Stimulated activated effector memory CD8-positive, alpha-beta T cell treated with anti-CD3 and anti-CD28 coated beads, Interleukin-12 subunit alpha, Interleukin-12 subunit beta, amount 100 ng/mL, for 72 hours (primary cell): ENCODE measurements at places on chromosomes 12 and 14.
A peak's percentile ranks its signal among the peaks of the same experiment; 100 is the strongest.

DNA sequence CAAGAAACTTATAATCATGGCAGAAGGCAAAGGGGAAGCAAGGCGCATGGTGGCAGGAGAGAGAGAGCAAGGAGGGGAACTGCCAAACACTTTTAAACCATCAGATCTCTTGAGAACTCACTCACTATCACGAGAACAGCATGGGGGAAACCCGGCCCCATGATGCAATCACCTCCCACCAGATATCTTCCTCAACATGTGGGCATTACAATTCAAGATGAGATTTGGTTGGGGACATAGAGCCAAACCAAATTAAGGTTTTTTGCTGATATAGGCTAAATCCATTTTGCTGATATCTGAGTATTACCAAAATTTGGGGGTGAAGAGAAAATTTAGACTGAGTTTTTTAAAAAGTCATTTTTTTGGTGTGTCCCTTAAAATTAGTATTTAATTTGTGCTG lies 54.9 kb upstream of the TMX1 start:
- no peak for DNase-seq

DNA sequence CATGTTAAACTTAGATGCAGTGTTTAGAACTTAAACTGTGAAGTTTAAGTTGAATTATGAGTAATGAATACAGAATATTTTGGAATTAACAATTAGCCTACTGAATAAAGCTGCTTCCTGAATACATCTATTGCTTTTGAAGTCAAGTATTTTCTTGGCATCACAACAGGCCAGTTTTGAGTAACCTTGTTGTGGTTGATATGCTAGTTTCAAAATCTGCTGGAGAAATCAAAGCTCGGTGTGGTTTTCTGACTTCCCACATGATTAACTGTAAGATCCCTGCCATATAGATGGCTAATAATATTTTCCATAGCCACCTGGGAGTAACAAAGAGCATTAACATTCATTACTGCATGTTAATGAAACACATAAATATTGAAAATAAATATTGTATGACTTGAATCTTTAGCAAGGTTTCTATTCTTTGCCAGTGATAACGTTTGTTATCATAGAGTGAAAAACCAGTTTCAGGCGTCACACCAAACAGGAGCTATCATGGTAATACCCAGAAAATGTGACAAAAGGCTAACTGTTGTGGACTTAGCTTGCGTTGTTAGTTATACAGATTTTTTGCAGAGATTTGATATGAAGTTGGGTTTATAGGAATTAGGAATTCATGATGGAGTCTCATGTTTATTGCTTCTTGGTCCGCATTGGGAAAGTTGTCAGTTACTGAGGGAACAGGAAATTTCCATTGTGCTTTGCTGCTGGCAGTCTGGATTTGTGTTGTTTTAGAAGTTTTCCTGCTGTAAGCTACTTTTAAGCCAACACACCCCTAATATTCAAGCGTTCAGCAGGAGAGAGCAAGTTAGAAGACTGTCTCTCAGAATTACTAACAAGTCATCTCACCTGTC lies 32.1 kb downstream of the PPFIBP1 start:
- DNase-seq, result no peak

- no peak for DNase-seq
These were observed 200.6 kb upstream of the TBX3 start for GRCh38 chr12:114884575-114884974.

DNA sequence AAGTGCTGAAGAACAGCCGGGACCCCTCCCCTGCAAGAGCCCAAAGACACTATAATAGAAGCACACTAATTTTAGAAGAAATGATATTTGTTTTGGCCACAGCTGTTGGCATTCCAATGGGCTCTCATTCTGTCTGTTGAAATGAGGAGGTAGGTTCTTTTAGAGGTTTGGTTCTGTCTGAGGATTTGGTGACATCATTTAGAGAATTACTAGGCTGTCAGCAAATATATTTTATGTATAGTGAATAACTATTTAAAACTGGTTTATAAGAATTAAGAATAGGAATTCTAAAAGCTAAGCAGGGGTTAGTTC lies 200.7 kb upstream of the SLC38A2 start:
- no peak for DNase-seq

DNA sequence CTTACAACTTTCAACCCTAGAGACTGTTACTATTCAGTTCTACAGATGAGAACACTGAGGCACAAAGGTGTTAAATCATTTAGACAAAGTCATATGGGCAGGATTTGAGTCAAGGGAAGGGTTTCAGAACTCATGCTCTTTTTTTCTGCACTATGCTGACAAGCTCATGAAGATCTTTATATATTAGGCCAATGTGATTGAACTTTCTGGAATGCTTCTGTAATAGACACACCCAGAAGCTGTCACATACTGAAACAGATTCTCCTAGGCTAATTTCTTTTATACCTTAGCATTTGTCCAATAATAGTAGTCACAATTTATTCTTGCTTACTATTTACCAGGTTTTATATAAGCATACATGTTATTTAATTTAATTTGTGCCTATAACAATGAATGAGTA lies 164.0 kb downstream of the ALG10B start:
- DNase-seq, result no peak

DNA sequence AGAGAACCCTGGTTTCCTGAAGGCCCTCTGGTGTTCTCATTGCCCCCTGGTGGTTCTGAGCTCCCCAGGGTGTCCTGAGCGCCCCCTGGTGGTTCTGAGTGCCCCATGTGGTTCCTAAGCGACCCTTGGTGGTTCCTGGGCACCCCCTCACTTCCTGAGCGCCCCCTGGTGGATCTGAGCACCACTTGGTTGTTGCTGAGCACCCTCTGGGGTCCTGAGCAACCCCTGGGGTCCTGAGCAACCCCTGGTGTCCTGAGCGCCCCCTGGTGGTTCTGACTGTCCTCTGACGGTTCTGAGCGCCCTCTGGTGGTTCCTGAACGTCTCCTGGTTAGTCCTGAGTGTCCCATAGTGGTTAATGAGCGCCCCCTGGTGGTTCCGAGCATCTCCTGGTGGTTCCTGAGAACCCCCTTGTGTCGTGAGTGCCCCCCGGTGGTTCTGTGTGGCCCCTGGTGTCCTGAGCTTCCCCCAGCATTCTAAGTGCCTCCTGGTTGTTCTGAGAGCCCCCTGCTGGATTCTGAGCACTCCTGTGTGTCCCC lies 568.3 kb downstream of the TMEM121 start:
- DNase-seq, result peak; percentile 58

DNA sequence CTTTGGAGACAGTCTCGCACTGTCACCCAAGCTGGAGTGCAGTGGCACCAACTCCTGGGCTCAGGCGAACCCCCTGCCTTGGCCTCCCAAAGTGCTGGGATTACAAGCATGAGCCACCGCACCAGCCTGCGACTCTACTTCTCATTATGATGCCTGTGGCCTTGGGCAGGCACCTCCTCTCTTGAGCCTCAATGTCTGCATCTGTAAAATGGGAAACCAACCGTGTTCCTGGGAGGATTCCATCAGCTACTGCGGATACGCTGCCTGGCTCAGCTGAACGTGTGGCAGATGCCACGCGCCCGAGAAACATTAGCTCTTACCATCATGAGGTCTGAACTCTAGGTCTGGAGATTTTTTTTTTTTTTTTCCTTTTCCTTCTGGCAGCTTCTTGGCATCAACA lies 5.8 kb downstream of the TESC start:
- DNase-seq, result no peak

DNA sequence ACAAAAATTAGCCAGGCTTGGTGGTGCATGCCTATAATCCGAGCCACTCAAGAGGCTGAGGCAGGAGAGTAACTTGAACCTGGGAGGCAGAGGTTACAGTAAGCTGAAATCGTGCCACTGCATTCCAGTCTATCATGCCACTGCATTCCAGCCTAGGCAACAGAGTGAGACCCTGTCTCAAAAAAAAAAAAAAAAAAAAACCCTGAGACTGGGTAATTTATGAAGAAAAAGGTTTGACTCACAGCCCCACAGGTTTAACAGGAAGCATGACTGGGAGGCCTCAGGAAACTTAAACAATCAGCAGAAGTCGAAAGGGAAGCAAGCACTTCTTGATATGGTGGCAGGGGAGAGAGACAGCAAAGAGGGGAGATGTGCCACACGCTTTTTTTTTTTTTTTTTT lies 123.2 kb downstream of the GXYLT1 start:
- DNase-seq, result no peak

DNA sequence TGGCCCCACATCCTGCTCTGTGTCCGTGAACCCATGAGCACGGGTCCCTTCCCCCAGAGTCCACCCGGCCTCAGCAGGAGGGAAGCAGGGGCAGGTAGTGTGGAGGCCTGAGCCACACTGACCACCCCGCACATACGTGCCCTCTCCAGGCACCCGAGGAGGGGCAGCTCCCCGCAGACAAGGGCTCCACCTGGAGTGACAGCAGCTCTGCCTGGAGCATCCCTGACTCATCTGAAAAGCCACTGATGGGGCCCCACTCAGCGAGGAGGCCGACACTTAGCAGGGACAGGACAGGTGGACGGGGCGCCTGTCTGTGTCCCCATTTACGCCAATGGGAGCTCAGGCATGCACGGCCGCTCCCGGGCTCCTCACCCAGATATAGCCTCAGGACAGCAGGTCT lies 237.6 kb upstream of the SFSWAP start:
- DNase-seq, result no peak

DNA sequence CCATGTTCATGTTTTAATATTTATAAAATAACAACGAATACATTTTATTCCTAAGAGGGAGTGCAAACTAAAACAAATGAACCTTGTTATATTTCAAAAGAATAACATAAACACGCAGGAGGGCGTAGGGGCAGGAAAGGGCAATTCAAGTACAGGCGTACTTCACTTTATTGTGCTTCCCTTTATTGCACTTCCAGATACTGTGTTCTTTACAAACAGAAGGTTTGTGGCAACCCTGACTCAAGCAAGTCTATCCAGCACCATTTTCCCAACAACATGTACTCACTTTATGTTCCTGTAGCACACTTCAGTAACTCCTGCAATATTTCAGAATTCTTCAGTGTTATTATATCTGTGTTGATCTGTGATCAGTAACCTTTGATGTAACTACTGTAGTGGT lies 84.6 kb upstream of the PLEKHA5 start:
- no peak for DNase-seq

- DNase-seq, result no peak
These were observed 42.9 kb downstream of the CCDC85C start for GRCh38 chr14:99560922-99561683.

DNA sequence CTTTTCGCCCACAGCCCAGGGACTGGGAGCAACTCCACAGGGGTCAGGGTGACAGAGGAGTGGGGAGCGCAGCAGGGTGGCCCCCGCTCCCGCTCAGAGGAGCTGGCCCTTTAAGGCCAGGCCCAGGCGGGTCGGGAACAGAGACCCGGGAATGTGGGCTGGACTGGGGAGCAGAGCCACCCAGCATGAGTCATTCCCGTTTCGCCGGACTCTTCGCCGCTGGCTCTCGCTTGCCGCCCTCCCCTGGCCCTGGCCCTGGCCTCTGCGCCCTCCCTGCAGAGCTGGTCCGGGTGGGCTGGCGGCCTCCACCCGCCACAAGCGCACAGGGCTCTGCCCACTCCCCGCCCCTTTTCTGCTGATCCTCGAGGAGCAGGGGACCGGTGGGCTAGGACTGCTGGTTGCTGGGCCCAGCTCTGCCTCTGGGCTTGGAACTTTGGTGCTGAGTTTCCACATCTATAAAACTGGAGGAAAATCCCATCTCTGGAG lies 92.8 kb downstream of the NINJ2 start:
- no peak for DNase-seq

- DNase-seq, result no peak
These were observed 22.7 kb downstream of the CGRRF1 start for GRCh38 chr14:54532111-54533012.

DNA sequence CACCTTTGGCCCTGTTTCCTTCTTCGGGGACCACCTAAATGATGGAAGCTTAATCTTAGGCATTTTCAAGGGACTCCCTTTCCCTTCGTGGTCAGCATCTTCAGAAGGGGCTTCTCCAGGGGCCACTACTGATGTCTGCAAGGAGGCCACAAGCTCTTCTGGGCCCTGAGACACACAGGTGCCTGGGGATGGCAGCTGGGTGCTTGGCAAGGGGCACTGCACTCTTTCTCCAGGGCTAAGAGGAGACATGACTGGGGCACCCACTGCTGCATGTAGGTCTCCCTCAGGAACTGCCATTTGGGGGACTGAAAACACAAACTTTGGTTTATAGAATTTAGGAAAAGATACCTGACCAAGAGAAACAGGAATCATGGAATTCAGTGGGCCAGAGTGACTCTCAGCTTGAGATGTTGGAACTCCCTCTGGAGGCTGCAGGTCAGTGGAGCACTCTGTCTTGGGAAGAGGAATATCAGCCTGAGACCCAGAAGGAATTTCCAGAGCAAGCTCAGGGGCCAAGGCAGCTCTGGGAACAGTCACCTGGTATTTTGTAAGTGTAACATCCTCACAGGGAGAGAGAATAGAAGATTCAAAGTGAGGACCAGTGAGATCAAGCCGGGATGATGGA lies 16.0 kb downstream of the PLD4 start:
- DNase-seq, result no peak

DNA sequence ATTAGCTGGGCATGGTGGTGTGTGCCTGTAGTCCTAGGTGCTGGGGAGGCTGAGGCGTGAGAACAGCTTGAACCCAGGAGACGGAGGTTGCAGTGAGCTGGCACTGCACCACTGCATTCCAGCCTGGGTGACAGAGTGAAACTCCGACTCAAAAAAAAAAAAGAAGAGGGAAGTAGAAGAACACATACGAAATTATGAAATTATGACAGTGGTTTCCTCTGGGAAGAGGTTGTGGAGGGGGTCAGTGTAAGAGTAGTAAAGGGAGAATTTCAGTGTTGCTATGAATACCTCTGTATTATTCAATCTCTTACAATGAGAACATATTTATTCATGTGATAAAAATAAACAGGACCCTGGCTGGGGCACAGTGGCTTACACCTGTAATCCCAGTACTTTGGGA lies 24.7 kb upstream of the CSRNP2 start:
- DNase-seq, result no peak

GRCh38 chr14:90536092-90536491 lies 139.3 kb downstream of the CALM1 start:
- DNase-seq, result no peak

DNA sequence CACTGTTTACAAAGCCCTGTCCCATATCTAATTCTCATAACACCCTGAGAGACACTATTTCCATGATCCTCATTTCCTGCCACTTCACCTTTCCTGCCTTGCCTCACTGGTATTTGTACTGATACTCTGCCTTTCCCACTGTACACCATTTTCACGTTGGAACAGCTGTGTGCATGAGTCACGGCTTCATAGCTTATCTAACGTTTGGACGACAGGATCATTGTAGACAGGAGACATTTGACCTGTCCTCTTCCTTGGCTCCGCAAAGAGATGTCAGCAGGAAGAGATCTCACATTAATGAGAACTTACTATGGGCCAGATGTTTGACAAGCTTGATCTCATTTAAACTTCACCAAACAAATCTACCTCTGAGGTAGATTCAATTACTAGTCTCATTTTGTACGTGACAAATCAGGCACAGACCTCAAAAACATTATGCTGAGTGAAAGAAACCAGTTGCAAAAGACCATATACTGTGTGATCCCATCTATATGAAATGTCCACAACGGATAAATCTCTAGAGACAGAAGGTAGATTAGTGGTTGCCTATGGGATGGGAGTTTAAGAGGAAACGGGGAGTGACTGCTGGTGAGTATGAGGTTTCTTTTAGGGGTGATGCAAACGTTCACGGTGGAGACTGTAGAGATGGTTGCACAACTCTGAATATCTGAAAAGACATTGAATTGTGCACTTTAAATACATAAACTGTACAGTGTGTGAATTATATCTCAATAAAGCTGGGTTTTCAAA lies 71.2 kb downstream of the KCNK13 start:
- no peak for DNase-seq

- DNase-seq, result no peak
These were observed 4.1 kb downstream of the RAP1B start for GRCh38 chr12:68614769-68615168.

- DNase-seq, result no peak
These were observed 140.8 kb downstream of the DAD1 start for GRCh38 chr14:22448035-22448904.
